ENCODE measurements at places on chromosomes 3 and 15.

- no peak for DNase-seq
These were observed 130.2 kb upstream of the UMPS start for GRCh38 chr3:124599779-124600693.

DNA sequence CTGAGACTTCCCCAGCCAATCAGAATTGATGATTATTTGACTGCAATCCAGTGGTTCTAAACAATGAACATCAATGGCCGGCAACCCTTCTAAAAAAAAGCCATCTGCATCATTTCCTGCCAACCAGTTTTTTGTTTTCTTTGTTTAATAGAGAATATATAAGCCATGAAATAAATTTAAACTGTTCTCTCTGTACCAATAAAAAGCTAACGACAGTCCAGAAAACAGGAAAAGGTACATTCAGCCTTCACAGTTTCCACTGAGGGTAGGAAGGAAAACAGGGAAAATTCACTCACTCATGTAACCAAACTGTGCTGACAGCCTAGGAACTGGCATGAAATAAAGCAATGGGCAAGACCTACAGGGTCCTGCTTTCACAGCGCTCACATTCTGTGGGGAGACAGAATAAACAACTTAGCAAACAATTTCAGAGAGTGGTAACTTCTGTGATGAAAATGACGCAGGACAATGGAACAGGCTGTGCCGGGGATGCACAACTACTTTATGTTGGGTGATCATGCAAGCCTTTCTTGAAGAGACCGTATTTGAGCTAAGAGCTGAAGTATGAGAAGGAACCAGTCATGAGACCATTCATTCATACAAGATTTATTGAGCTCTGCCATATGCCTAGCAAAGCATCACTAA is 630.1 kb downstream of the MAGI1 start:
- DNase-seq: no peak

GRCh38 chr3:187989575-187990153 is 164.3 kb upstream of the LPP start:
- no peak for DNase-seq

DNA sequence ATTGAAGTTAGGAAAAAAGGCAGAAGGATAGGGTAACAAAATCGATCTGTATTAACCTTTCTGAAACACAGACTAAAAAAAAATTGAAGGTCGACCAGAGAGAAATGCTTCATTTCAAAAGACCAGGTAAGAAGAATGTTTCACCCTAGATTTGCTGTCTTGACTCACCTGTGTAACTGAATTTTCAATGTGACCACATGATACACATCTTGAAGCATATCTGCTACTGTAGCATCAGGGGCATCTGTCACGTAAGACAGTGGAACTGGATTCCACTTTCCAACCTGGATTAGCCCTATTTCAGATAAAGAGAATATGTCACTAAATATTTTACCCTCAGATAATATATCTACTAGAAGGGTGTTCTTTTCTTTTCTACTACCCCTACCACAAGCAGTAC is 9.3 kb downstream of the SATB1 start:
- no peak for DNase-seq

GRCh38 chr15:67947254-67948039 is 106.7 kb upstream of the PIAS1 start:
- DNase-seq: no peak

- no peak for DNase-seq
These were observed 153.0 kb downstream of the SMAD6 start for GRCh38 chr15:66855041-66855440.

GRCh38 chr3:78277220-78277619 is 1237.3 kb downstream of the ROBO2 start:
- DNase-seq: no peak

DNA sequence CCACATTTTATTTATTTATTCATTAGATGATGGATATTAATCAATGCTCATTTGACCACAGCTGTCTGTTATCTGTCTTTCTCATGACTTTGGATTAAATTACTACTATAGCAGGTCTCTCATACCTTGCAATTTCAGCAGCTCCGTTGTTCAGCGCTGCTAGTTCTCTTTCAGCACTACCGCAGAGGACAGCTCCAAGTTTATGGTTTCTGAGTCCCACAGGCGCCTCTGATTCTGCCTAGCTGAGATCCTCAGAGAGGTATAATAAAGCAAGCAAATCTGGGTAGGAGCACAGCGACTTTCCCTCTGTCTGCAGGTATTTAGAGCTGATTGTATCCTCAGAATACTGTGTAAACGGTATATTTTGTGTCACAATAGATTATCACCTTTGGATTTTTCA is 204.9 kb downstream of the CNTN4 start:
- no peak for DNase-seq

- DNase-seq: no peak
These were observed 397.7 kb downstream of the GAP43 start for GRCh38 chr3:116020989-116021388.

DNA sequence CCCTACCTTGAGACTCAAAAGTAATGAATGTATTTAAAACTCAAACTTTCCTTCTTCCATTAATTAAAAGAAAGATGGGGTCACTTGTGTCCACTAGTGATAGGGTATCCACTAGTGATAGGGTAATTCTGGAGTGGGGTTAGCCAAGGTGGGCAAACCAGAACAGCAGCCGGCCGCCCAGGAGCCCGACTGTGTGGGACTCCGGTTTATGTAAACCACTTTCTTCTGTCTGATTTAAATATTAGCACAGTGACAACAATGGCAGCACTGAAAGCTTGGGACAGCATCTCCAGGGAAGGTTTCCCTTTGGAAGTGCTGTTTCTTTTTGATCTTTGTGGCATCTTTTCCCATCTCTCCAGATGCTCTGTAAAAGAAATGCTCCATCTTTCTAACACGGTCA is 722 bp downstream of the MYZAP start:
- no peak for DNase-seq

DNA sequence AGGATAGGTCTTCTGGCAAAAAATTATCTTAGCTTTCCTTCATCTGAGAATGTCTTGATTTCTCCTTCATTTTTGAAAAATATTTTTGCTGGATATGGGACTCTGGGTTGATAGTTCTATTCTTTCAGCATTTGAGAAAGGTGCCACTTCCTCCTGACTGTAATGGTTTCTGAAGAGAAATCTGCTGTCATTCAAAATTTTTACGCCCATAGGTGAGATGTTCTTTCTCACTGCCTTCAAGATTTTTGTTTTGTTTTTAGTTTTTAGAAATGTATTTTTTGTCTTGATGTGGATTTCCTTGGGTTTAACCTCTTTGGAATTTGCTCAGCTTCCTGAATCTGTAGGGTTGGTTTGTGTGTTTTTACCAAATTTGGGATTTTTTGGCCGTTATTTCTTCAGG is 37.1 kb upstream of the ATP2B2 start:
- no peak for DNase-seq

DNA sequence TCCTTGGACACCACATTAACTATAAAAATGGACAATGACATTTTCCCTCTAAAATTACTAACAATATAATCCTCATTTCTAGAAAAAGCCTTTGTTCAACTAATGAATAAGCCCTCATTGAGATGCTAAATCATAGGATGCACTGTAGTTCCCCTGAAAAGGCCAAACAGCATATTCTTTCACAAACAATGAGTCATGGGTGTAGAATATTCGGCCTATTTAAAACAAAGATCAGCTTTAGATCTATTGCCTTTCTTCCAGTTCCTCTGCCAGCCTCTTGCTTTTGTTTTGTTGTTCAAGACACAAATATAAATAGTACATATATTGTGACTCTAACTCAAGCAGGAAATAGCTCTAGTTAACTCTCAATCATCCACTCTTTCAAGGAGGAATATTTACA is 82.5 kb downstream of the ADAM10 start:
- no peak for DNase-seq

GRCh38 chr15:67750371-67750770 is 74.9 kb upstream of the SKOR1 start:
- no peak for DNase-seq

GRCh38 chr15:67510597-67511190 is 10.2 kb upstream of the C15orf61 start:
- no peak for DNase-seq

GRCh38 chr15:67999320-68000100 is 54.6 kb upstream of the PIAS1 start:
- no peak for DNase-seq

DNA sequence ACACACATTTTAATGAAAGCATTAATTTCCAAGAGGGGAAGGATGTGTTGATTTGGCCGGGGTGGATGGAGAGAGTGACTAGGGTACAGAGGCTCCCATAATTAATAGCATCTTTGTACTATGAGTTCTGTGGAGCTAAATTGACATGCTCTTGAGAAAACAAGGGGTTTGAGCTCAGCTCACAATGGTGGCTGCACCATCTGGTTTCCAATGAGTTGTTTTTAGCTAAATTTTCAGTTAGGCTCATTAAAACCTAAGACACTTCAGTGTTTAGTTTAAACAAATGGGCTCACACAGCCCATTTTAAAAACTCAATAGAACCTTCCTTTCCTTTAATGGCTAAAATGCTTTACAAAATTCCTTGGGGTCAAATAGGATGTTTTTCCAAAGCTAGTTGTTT is 199.7 kb downstream of the TNIK start:
- no peak for DNase-seq

DNA sequence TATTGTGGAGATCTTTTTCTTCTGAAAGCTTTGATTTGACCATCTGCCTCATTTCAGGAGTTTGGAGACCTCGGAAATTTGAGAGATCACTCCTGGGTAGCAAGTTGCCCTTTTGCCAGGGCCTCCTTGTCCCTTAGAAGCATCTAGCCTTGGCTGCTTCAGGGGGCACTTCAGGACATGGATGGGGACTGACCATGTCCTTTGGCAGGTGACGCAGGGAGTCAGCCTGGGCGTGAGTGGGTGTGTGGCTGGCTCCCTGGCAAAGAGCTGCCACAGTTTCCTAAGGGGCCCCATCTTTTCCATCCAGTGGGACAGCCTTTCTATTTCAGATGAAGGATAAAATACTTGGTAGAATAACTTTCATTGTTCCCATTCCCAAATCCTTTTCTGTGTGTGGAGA is 27.6 kb downstream of the EEFSEC start:
- DNase-seq: no peak

- no peak for DNase-seq
These were observed 115.2 kb downstream of the ANO10 start for GRCh38 chr3:43506644-43507043.

- DNase-seq: peak; percentile 41
These were observed at the start of gene TRPM1 for GRCh38 chr15:31101262-31102038. Gene TRPM1, minus strand, starts transcription at chr15:31101725. Its CDS starts 20,370 bp downstream, at chr15:31081355.

DNA sequence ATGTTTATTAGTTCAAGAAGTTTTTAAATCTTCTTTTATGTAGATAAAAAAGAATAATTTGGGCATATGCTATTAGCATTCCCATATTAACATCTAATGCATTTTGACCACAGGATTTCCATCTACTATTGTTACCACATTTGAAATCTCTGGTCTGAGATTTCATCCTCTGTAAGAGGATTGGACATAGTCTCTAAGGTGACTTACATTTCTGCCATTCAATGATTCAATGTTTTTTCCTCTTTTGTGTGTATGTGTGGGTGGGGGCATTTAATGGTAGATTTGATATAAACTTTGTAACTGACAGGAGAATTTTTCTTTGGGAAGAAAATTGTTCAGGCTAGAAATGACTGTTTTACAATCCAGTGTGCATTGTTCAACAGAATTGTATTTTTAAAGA is 307.3 kb upstream of the RBMS3 start:
- DNase-seq: no peak

GRCh38 chr3:108406063-108406660 is 104.2 kb downstream of the MYH15 start:
- DNase-seq: no peak

DNA sequence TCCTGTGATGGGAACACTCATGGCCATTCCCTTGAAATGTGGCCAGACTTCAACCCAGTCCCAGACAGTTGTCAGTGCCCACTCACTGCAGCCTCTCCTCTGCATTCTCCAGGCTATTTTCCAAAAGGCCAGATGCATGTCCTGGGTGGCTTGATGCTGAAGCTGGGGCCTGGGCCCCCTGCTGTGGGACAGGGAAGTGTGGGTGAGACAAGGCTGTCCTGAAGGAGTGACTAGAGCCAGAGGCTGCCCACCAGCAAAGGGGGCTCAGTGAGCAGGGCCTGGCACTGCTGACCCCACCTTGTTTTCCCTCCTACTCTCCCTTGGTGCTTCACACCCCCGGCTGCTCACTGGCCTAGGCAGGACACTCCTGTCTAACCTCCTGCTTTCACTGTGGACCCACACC is 11.9 kb downstream of the CISH start:
- DNase-seq: no peak

- no peak for DNase-seq
These were observed 14.6 kb downstream of the FMN1 start for GRCh38 chr15:33179874-33180273.

DNA sequence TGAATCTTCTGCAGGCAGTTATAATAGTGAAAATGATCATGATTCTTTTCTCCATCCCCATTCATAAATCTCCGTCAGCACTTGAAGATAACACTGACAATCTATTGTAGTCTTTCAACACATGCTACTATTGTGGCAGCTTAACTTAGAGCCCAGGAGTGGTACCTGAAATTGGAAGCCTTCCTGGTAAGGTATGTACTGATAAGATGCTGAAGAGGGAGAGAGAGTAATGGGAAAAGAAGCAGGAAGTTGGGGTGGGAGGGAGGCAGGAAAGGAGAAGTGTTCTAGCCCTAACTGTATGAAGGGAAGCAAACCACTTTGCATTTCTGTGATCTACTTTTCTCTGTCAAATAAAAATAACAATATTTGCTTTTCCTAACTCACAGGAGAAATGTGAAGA is 197.4 kb upstream of the RORA start:
- DNase-seq: no peak

DNA sequence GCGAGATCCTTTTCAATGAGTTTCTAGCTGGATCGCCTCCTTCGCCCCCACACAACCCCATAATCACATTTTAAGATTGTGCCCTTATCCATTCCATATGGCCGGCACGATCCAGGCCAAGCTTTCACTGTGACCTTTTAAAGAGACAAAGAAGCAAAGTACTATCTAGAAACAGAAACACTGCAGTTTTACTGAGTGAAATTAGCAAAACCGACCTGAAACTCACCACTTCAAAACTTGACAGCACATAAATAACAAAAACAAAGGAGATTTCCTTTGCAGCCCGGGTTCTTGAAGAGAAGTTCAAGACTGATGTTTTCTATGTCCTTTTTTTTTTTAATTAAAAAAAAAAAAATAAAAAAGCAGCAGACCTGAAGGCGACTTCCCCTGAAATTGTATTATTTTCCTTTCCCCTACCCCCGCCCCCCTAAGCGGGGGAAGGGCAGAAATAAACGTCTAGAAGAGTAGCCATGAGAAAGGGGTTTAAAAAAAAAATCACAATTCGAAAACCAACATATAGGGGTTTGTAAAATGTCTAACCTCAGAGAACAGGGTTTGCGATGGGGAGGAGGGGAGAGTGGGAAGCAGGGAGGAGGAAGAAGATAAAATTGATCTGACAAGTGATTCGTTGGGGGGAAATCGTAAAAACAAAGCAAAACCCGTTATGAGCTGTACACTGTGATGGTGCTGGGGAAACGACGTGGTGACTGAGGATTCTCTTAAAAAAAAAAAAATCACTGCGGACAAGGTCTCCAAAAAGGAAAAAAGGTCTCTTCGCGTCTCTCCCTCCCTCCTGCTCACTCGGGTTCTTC is 1.5 kb downstream of the SATB1 start:
- peak; percentile 44 for DNase-seq

DNA sequence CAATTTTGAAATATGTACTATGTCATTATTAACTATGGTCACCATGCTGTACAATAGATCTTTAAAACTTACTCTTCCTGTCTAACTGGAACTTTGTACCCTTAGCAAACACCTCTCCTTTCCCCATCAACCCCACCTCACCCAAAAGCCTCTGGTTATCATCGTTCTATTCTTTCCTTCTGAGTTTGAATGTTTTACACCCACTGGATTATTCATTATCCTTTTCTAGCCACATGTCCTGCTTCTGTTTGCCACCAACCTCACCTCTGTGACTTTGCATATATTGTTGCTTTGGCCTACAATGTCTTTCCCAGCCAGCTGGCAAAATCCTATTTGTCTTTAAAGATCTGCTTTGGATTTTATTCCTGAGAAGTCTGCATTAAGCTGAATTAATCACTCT is 102.6 kb upstream of the TSPAN3 start:
- DNase-seq: peak; percentile 53

Measured in WERI-Rb-1 (cell line).